ENCODE measurements at places on chromosomes 4 and X.

- no peak for DNase-seq
Observed at GRCh38 chr4:138439143-138439581, 197.0 kb upstream of the SLC7A11 start.

DNA sequence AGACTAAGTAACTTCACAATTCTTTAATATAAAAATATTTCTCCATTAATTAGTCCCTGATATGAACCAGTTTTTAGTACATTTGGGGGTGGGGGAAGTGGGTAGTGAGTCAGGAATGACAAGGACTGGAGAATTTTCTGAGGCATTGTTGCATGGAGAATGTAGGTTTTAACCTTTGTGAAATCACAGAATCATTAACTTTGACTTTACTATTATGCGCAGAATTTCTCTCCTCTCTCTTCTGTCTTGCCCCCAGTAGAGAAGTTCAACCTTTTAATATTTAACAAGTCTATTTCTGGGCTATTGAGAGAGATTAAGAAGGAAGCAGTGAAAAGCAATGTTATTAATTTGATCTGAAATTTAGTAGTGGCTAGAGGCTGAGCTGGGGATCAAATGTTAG lies 597.0 kb downstream of the PCDH18 start:
- no peak for DNase-seq

DNA sequence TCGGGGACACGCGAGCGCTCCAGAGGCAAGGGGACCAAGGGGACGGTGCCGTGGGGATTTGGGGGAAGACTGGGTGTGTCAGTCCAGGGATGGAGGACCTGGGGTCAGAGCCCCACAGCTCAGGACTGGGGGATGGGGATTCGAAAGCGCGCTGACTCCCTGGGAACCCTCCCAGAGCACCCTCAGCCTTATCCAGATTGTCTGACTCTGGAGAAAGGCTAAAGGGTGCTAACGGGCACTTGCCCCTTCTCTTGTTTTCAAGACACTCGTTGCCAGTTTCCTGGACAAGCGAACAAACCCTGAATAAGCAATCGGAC lies 1.1 kb downstream of the DOCK11 start:
- DNase-seq = no peak

DNA sequence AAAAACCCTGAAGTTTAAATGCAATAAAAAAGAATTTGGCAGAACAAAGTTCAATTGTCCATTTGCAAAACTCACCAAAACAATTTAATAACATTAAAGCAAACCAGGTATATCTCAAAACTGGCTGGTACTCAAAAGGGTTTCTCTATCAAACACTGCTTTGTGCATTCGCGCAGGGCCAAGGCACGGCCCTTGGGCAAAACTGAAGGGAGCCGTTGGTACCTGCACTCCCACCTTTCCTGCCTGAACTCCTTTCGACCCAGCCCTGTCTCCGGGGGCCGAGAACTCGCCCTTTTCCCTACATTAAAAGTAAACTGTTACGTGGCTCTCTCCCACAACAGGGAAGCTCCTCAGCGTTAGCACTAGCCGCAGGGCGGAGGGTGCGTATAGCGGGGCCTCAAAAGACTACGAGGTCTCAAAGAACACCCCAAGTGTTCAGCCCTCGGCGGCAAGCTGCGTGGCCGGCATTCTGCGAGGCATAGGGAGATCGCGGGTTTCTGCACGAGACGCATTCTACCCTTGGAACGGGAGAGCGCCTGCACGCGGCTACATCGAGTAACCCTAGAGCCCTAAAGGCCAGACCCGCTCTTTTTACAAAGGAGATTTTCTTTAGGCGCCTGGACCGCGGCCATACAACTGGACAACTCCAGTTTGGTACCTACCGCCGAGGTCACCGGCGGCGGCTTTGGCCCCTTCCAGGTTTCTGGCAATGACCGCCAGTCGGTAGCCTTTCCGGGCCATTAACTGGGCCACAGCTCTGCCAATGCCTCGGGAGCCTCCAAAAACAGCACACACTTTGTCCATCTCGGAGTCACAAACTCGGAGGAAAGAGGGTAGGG lies 550 bp downstream of the CBR4 start:
- peak; percentile 45 for DNase-seq

GRCh38 chr4:53346920-53347852 lies 18.7 kb downstream of the SCFD2 start:
- no peak for DNase-seq

DNA sequence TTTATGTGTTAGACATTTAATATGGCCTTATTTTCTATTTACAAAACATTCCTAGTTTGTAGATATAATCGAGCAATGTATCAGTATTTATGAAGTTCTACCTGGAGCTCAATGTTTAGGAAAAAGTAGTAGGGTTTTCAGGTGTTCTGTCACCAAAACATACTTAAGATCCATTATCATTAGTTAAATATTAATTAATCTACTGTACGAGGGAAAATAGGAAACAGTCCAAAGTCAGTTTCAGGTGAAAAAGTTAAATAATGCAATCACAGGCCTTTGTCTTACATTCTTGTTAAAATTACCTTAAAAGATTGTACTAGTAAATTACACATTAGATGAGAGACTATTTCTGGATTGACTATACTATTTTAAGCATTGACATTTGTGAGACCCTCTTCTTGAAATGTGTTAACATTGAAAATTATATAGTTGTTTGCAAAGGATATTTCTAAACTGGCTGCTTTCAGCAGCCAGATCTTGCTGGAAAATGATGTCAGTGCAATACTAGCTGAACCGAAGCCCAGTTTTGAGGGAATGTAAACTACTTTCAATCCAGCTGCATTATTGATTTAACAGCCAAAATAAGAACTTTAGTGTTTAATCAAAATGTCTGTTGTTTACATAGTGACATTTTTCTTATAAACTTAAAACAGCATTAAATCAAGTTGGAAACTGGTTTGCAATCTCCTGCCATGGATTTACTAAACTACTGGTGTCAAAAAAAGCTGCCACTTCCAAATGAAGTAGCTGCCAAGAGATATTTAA lies 19.3 kb downstream of the GUCY1B1 start:
- DNase-seq = peak; percentile 46

DNA sequence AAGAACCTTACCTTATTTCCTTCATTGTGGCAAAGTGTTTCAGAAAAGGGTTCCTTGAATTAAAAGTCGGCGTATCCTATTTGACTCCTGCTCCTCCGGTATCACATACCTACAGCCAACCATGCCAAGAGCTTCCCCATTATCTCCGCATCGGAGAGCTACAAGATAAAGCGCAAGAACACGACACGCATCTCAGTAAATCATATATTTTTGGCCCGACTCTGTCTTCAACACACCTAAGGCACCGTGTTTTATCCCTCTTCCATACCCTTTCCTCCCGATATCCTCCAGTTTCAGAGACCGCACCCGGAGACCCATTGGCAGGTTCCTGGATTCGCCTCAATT lies 497 bp upstream of the THAP9 start:
- DNase-seq = peak; percentile 13

DNA sequence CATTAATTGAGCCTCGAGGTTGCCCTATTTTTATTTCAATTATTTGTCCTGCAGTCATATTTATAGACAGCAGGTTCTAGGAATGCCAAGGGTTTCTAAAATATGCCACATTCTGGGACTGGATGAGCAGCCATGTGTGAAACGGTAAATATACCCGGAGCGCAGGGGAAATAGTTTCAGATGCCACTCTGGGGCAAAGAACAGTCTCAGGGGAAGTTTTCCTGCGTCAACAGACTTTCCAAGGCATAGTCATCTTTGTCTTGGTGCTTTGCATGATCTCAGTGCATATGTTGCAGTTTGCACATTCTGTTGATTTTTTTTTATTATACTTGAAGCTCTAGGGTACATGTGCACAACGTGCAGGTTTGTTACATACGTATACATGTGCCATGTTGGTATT lies 71.0 kb downstream of the GPAT3 start:
- no peak for DNase-seq

GRCh38 chr4:98845960-98846359 lies 83.0 kb downstream of the EIF4E start:
- DNase-seq = no peak

GRCh38 chr4:183596067-183596757 lies 62.8 kb downstream of the RWDD4 start:
- DNase-seq = no peak

GRCh38 chr4:17884063-17884462 lies 73.3 kb downstream of the NCAPG start:
- DNase-seq = no peak

- DNase-seq = peak; percentile 65
Observed at GRCh38 chrX:70433848-70434351, 10.7 kb upstream of the DLG3 start.

DNA sequence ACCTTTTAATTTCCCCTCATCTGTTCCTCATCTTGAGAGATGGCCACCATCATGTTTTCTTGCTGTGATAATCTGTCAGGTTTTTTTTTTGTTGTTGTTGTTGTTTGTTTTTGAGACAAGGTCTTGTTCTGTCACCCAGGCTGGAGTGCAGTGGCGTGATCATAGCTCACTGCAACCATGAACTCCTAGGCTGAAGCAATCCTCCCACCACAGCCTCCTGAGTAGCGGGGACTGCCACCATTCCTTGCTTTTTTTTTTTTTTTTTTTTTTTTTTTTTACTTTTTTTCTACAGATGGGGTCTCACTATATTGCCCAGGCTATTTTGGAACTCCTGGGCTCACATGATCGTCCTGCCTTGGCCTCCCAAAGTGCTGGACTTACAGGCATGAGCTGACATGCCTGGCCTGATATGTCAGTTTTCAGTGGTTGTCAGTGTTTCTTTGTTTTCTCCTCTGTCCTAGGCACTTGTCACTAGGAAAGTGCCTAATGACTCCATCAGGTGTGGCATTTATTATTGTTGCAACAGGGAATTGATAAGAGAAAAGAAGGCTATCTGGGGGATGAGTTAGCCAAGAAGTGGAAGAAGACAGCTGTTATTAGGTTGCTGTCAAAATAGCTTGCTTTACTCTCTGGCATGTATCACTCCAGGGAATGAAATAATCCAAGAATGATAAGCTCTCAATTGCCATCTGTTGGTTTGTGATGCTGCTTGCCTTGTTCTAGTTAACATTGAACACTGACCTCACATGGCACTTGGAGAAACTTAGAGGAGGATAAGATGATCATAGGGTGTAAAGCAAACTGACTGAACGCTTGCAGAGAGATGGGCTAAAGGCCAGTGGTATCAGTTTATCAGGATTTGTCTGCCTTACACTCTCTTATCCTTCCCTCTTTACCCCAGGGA lies 41.7 kb downstream of the TMEM164 start:
- DNase-seq = no peak

DNA sequence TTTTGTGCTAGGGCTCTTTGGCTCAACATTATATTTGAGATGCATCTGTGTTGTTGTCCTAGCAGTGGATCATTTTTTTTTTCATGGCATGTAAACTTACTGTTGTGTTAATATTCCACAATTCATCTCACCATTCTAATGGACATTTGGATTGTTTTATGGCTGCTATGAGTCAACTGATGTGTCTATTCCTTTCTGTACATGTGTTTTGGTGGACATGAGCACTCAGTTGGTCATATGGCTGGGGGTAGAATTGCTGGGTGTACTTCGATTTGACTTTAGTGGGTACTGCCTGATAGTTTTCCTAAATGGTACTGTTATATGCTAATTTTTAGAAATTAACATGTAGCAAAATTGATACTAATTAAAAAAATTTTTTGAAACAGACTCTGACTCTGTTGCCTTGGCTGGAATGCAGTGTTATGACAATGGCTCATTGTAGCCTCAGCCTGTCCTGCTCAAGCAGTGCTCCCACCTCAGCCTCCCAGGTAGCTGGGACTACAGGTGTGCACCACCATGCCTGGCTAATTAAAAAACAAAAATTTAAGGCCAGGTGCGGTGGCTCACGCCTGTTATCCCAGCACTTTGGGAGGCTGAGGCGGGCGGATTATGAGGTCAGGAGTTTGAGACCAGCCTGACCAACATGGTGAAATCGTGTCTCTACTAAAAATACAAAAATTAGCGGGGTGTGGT lies 9.0 kb downstream of the FAM193A start:
- DNase-seq = no peak

DNA sequence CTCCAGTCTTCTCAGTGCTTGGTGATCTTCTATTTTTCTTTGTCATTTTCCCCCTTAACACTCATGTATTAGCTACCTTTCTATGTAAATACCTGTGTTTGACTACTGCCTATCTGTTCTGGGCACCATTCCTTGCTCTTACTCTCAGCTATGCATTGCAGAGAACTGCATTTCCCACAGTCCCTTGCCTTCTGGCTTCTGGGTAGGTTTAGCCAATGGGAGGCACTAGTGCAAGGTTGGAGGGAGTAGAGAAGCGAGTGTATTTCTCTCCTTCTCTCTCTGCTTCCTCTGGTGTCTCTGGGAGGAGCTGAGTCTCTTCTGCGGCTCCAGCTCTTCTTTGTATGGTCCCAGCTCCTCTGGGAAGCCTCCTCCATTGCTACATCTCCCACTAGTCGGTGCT lies 50.5 kb downstream of the CWH43 start:
- DNase-seq = no peak

- DNase-seq = no peak
Observed at GRCh38 chr4:7638489-7638888, 203.8 kb upstream of the PSAPL1 start.

GRCh38 chrX:10195425-10195824 lies 38.6 kb downstream of the CLCN4 start:
- DNase-seq = no peak

DNA sequence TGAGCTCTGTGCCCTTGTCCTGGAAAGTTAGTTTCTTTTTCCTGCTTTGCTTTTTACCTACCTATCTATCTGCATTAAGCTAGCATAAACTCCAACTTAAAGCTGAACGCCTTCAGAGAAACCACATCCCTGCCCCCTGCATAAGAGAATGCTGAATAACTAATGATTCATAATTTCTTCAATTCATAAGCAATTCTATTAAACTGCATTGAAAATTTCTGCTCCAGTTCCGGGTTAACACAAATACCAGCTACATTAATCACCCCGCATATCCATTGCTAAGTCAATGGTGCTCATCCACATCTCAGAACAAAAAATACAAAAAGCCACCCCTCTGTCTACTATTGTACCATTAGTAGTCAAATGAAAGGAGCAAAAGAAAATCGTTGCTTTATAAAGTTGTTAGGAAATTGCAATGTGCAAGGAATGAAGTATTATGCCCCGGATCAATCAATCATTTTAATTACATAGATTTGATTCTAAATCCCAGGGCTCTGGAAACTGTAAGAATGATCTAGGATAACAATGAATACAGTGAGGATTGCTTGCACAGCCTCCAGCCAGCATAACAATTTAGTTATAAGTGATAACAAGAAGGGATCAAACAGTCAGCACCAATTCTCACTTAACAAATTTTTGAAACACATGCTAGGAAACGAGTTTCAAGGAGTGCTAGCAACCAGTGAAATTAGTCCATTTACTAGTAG lies 106.8 kb downstream of the ELOVL6 start:
- DNase-seq = no peak

All from H4 (cell line).